ENCODE measurements at places on chromosomes 11 and 22.

DNA sequence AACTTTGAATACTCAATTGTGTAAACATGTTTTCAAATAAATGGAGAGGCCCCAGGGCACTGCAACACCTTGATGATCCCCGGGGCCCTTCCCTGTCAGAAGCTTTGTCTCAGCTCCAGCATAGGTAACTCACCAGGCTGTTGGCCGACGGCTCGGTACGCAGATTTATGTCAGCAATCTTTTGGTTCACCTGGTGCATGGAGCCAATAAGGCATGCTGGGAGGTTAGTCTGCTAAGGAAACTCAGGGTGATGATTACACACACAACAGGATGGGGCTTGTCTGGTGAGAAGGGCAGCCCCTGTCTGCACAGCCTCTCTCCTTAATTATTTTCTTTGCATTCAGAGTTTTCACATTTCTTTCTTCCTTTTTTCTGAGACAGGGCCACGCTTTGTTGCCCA, 10.8 kb downstream of the FAM227A start:
- DNase-seq: peak; percentile 55

- DNase-seq: no peak
These were observed 50.2 kb downstream of the SMIM38 start for GRCh38 chr11:69205743-69206612.

- no peak for DNase-seq
These were observed 21.1 kb upstream of the KLHL35 start for GRCh38 chr11:75453916-75454655.

- DNase-seq: no peak
These were observed 77.0 kb upstream of the NCAM1 start for GRCh38 chr11:112884012-112884767.

DNA sequence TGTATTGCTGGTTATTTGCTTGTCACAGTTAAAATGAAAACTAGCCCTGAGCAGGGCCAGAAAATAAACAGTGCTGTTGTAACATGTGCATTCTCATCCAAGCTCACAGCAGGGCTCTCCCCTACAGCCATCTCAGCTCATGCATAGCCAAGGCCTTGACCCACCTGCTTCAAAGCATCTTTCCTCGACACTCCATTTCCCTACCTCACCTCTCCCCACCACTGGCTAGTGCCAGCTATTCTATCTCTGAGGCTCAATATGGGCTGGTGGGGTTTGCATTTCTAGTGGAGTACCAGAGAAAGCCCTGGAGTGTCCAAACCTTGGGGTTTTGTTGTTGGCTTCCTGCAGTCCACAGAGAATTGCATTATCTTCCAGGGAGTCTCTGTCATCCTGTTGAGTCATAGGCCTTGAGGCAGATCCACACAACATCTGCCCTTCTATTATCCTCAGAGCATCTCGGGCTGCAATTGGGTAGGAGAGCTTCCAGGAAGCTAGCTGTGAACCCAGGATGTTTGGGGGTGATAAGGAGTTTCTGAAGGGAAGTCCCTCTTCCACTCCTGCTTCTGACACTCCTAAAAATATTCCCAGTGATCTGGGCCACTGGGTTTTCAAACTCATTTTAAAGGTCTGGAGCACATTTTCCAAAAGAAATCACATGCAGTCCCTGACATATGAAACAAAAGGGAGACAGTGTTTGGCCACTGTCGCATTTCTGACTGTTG, 36.1 kb upstream of the AMOTL1 start:
- no peak for DNase-seq

GRCh38 chr22:47119181-47119580, 356.7 kb downstream of the TBC1D22A start:
- DNase-seq: no peak

- no peak for DNase-seq
These were observed 86.0 kb downstream of the PKNOX2 start for GRCh38 chr11:125250318-125251213.

DNA sequence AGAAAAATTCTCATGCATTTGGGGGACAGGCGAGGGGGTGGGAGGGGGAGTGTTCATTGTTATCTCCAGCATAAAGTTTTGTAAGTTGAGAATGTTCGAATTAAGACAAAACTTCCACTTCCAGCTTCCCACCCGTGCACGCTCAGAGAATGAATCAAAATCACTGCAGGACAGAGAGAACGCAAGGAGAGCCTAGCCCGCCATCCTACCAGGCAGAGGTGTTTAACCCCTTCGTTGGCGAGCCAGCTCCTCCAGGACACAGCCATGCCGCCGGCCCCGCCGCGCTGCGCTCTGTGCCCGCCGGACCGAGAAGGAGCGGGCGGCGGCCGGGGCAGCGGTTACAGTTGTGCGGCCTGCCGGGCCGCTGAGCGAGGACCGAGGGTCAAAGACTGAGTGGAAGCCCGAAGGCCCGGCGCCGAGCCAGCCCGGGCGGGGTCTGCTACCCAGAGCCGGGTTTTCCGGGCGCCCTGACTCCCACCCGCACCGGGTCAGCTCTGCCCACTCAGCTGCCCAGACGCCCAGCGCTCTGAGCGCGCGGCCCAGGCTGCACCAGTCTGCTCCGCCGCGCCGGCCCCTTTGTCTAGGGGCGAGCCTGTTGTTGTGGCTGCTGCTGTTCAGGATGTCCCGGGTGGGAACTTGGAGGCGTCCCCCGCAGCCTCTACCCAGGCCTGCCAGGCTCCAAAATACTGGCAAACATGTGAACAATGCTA, at the start of gene NOX4:
NOX4 (minus strand) TSS at position 395 of the 710 bp plus-strand sequence; CDS start at position 266, 129 bp downstream.
- peak; percentile 28 for DNase-seq

All from posterior cingulate gyrus (tissue), 11 donors.